ENCODE measurements at places on chromosomes 7 and 10. TPM values are rescaled to one million over a fixed set of nuclear protein-coding genes. Genes with fewer than 3 reads are reported as not detected.
A peak's percentile ranks its signal among the peaks of the same experiment; 100 is the strongest.

The RSBN1L gene
- 12.0 TPM for total RNA-seq

DNA sequence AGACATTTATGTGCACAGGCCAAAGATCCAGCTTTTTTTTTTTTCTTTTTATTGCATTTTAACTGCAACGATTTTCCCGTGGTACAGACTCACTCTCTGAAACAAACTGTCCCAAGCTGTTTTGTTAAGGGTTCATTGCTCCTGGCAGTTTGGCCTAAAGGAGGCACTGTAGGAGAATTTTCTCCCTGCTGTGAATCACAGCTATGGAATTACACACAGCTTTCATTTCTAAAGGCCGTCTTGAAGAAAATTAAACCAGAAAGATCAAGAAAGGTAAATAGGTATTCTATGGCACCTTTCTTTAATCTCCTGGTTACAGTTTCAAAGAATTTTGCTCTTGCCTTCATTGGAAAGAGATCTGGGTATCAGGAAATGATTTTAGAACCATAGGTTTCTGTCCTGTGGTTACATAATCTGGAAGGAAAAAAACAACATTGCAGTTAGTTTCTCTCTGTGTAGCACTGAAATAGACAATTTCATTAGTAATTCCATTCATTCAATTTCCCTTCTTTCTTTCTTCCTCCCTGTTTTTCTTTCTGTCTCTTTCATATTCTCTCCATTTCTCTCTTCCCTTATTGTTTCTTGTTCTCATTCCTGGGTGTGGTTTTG, 51.2 kb downstream of the PDK4 start:
- peaks cover 43% of the 10 kb centered on the region for H3K4me1 ChIP-seq
- no peaks in the 10 kb centered on the region for H3K27me3 ChIP-seq
- no peaks in the 10 kb centered on the region for H3K36me3 ChIP-seq
- peak; percentile 68 for DNase-seq

The NEUROD6 gene
- total RNA-seq: not detected

- H3K4me1 ChIP-seq: peaks cover 3% of the 10 kb centered on the region
- no peak overlapping the region for H3K4me3 ChIP-seq
- H3K27me3 ChIP-seq: no peaks in the 10 kb centered on the region
- no peak for DNase-seq
Observed at GRCh38 chr7:55345292-55345691, 19.8 kb upstream of the LANCL2 start.

DNA sequence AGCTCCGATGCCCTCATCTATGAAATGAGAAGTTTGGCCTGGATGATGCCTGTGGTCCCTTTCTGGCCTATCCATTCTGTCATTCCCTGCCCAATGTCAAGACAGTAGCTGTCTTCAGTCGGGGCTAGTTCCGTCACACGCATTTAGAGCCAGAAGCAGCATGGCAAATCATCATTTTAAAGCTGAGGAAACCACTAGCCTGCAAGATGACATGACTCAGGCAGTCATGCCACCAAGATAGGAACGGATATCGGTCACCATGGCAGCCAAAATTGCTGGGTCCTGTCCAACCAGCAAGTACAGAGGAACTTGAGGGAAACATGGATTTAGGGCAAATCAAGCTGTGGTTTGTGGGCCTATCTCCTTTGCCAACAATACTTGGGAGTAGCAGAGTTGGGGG, 64.5 kb upstream of the MRLN start:
- no peaks in the 10 kb centered on the region for H3K36me3 ChIP-seq
- H3K27ac ChIP-seq: peak overlapping the region; percentile 12
- peaks cover 16% of the 10 kb centered on the region for H3K4me1 ChIP-seq
- H3K4me3 ChIP-seq: no peak overlapping the region
- H3K27me3 ChIP-seq: no peaks in the 10 kb centered on the region

DNA sequence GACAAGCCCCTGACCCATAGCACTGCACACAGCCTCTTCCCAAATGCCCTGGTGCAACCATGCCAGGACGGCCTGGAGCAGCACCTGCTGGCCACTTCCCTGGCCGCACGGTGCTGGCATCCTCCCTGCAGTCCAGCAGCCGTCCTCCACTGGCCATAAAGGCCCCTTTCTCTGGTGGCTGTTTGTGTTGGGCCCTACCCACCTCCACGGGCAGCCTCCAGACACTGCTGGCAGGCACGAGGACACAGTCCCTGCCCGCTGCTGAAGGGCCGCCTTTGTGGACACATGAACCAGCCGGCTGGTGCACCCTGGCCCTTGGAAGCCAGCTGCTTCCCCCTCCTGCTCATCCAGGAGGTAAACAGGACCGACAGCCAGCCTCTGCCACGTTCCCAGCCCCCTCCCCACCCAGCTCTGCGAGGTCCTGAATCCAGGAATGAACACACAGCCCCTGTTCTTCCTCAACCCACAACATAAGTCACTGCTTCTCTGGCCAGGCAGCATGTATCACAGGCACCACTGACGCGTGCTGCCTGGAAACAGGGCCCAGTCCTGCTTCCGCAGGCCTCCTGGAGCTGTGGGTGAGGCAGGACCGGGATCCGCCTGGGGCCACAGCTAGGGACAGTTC, 43.8 kb downstream of the SPOCK2 start:
- H3K4me3 ChIP-seq: no peak overlapping the region
- peak; percentile 79 for DNase-seq
- H3K27ac ChIP-seq: no peak overlapping the region
- peaks cover 18% of the 10 kb centered on the region for H3K4me1 ChIP-seq
- no peaks in the 10 kb centered on the region for H3K36me3 ChIP-seq
- H3K27me3 ChIP-seq: no peaks in the 10 kb centered on the region

The GIGYF1 gene
- 19.9 TPM for total RNA-seq

GRCh38 chr10:130863044-130863443, 448.5 kb downstream of the TCERG1L start:
- no peaks in the 10 kb centered on the region for H3K36me3 ChIP-seq
- H3K4me3 ChIP-seq: no peak overlapping the region
- H3K27me3 ChIP-seq: no peaks in the 10 kb centered on the region
- H3K27ac ChIP-seq: no peak overlapping the region

DNA sequence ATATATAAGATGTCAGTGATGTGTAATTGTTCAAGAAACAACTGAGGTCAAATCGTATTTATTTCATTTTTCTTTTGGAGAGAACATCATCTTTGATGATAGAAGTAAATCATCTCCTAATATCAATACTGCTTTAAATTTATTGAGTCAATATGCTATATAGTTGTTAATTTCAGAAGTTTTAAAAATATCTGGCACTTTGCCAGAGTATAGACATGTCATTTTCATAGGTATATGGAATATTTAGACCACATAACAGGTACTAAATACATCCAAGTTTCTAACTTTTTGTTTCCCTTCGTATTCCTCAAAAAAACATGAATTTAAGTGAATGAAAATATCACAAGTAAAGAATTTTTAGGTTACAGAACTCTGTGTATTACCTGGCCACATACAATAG, 577.8 kb downstream of the ARL4A start:
- H3K27me3 ChIP-seq: no peaks in the 10 kb centered on the region
- no peak overlapping the region for H3K27ac ChIP-seq
- no peaks in the 10 kb centered on the region for H3K36me3 ChIP-seq
- H3K4me3 ChIP-seq: no peak overlapping the region
- no peaks in the 10 kb centered on the region for H3K4me1 ChIP-seq
- DNase-seq: no peak

GRCh38 chr10:7417103-7417623, 6.3 kb upstream of the SFMBT2 start:
- peaks cover 4% of the 10 kb centered on the region for H3K27me3 ChIP-seq
- no peaks in the 10 kb centered on the region for H3K36me3 ChIP-seq
- H3K27ac ChIP-seq: no peak overlapping the region
- no peak for DNase-seq
- H3K4me3 ChIP-seq: no peak overlapping the region
- no peaks in the 10 kb centered on the region for H3K4me1 ChIP-seq

DNA sequence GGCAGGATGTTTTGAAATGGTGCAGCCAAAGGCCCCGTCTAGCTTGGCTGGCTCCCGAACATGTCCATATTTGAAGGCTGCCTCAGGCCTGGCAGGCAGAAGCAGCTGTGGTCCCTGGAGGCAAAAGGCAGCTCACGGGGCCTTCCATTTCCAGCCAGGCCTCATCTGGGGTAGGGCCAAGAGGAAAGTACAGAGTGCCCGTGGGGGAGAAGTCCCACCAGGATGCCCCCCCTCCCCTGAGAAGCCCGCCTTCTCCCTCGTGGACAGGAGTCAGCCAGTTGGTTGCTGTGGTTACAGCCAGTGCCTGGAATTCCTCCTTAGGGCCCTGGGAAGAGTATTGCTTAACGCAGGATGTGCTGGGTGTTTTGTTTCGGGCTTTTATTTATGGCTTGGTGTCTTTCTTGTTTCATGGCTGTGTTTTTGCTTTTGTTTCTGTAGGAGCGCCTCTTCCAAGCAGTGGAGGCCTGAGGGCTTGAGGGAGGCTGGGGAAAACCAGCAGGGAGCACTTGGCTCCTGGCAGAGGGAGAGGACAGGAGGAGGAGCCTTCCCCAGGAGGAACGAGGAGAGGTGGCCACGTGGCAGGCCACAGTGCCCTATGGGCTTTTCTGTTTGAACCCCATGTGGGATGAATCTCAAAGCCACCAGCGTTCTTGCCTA, 45.4 kb downstream of the CHST3 start:
- no peaks in the 10 kb centered on the region for H3K27me3 ChIP-seq
- DNase-seq: peak; percentile 96
- H3K4me1 ChIP-seq: peaks cover 81% of the 10 kb centered on the region
- H3K4me3 ChIP-seq: no peak overlapping the region
- H3K36me3 ChIP-seq: peaks cover 23% of the 10 kb centered on the region

DNA sequence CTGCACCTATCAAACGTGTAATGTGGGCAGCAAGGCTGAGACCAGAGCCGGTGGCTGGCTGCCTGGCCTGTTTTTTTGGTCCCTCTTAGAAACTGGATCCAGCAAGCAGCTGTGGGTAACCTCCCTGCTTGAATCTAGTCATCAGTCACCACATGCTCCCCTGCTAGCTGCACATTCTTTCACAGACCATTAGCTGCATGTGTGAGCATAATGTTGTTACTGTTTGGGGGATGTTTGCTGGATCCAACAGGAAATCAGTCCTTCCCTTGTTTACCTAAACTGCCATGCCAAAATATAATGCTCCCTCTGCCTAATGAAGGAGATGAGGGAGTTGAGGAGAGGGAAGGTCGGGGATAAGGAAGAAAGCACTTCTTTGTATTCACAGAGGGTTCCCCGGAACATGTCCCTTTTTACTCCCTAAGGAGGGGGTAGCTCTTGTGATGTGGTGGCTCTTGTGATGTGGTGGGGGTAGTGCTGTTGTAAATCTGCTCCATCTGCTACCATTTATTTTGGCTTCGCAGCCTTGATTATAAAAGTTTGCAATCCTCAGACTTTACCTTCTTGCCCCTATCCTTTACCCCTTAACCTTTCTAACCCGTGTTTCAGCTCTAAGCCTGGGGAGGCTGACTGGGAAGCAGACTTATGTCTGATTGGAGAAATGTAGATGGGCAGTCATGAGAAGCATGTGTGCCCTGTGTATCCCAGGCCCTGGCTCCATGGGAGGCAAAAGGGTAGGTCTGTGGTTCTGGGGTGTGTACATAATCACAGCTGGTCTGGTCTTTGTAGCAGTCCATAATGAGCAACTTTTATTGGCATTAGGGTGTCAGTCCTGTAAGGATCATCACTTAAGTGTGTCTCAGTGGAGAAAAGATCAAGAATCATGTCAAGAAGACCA, 20.8 kb downstream of the LOXL4 start:
- H3K36me3 ChIP-seq: no peaks in the 10 kb centered on the region
- no peak overlapping the region for H3K4me3 ChIP-seq
- DNase-seq: no peak
- no peaks in the 10 kb centered on the region for H3K4me1 ChIP-seq
- no peaks in the 10 kb centered on the region for H3K27me3 ChIP-seq
- H3K27ac ChIP-seq: no peak overlapping the region

- H3K27ac ChIP-seq: peak overlapping the region; percentile 62
- no peak for DNase-seq
- no peaks in the 10 kb centered on the region for H3K36me3 ChIP-seq
- no peaks in the 10 kb centered on the region for H3K27me3 ChIP-seq
Observed at GRCh38 chr10:34079702-34080484, 735.2 kb downstream of the PARD3 start.

GRCh38 chr10:13593535-13593934, 6.8 kb downstream of the PRPF18 start:
- DNase-seq: no peak
- no peak overlapping the region for H3K27ac ChIP-seq
- no peaks in the 10 kb centered on the region for H3K4me1 ChIP-seq
- H3K27me3 ChIP-seq: no peaks in the 10 kb centered on the region
- no peaks in the 10 kb centered on the region for H3K36me3 ChIP-seq

DNA sequence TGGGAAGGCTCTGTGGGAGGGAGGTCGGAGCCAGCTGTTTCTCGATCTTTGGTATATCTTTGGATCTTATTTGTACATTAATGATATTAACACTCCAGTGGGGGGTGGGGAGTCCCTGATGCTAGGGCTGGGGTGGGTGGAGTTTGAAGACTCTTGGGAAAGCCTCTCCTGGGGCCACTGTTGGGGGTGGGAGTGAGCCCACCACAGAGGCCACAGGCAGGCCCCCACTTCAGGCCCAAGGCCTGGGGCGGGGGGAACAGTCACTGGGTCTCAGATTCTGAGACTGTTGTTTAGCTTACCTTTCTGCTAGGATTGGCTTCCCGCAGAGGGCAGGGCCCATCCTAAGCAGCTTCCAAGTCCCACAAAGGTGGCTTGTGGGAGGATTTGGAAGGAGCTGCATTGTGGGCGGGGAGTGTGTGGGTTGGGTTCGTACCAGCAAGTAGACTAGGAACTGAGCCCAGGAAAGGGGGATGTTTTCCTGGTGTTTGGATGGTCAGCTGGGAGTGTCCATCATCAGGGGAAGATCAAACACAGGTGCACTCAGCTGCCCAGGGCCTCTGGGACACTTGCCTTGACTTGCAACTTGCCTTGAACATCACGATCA, 11.9 kb downstream of the YKT6 start:
- no peak overlapping the region for H3K4me3 ChIP-seq
- H3K27me3 ChIP-seq: no peaks in the 10 kb centered on the region
- no peak overlapping the region for H3K27ac ChIP-seq
- H3K4me1 ChIP-seq: no peaks in the 10 kb centered on the region
- H3K36me3 ChIP-seq: peaks cover 57% of the 10 kb centered on the region
- DNase-seq: no peak

DNA sequence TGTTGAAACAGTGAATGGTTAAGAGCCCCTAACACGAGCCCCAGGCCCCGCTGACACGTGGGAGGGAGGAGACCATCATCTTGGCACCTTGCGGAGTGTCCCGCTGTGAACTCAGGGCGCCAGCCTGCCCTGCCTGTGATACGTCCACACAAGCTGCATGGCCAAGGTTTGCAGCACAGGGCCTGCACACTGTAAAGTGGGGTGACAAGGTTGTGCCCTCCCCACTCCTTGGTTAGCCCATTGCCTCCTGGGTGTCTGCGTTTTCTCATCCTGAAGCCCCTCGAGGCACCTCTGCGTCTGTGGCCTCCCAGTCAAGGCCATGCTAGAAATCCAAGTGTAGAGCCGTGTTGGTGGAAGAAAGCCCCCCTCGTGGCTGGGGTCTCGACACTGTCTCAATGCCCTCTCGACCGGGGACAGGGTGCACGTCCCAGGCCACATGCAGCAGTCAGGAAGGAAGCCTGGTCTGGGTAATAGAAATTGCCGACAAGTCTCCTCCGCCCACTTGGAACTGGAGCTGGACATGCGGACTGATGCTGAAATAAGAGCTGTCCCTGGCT, 192.1 kb downstream of the DNAJB6 start:
- H3K4me3 ChIP-seq: no peak overlapping the region
- peak; percentile 7 for DNase-seq
- no peaks in the 10 kb centered on the region for H3K36me3 ChIP-seq
- no peaks in the 10 kb centered on the region for H3K27me3 ChIP-seq
- H3K27ac ChIP-seq: no peak overlapping the region

The GRID1 gene
- total RNA-seq: 3.0 TPM
